Activated T-helper 1 cell treated with anti-CD3 and anti-CD28 coated beads, Interleukin-2, amount 50 U/mL, for 16 hours (primary cell): ENCODE measurements at places on chromosomes 1 and 21.

DNA sequence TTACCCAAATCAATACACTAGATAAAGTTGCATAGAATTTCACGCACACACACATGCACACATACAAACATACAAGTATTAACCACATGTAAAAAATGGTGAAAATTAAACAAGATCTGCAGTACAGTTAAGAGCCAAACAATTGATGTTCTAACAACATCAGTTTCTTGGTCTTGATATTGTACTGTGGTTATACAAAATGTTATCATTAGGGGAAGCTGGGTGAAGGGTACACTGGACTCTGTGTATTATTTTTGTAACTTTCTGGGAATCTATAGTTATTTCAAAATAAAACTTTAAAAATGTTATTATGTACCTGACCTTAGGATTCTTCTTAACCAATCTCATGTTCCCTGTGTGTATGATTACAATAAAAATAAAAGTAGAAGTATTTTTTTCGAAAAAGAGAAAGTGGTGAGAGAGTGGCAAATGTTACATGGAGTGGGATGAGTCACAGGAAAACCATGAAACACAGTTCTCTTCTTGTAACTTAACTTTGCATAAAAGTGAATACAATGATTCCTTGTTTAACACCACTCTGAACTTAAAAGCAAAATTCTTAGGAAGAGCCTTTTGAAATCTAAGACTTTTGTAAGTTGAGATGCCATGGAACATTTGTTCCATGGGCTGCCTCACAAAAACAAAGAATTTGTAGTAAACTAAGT is 101.6 kb upstream of the RUNX1 start:
- DNase-seq, result no peak

GRCh38 chr1:223712194-223712849 is at the start of gene CAPN2:
TSS of gene CAPN2 (plus strand) at chr1:223712539. CDS start at chr1:223712641, 102 bp downstream.
- DNase-seq, result peak; percentile 47

GRCh38 chr1:221994939-221995338 is 253.1 kb upstream of the DUSP10 start:
- DNase-seq, result no peak

GRCh38 chr1:65079941-65080340 is 68.1 kb upstream of the AK4 start:
- DNase-seq, result no peak

- DNase-seq, result no peak
Observed at GRCh38 chr1:220926146-220926545, 46.9 kb downstream of the HLX start.

- DNase-seq, result no peak
Observed at GRCh38 chr1:30627994-30628393, 95.4 kb downstream of the MATN1 start.

DNA sequence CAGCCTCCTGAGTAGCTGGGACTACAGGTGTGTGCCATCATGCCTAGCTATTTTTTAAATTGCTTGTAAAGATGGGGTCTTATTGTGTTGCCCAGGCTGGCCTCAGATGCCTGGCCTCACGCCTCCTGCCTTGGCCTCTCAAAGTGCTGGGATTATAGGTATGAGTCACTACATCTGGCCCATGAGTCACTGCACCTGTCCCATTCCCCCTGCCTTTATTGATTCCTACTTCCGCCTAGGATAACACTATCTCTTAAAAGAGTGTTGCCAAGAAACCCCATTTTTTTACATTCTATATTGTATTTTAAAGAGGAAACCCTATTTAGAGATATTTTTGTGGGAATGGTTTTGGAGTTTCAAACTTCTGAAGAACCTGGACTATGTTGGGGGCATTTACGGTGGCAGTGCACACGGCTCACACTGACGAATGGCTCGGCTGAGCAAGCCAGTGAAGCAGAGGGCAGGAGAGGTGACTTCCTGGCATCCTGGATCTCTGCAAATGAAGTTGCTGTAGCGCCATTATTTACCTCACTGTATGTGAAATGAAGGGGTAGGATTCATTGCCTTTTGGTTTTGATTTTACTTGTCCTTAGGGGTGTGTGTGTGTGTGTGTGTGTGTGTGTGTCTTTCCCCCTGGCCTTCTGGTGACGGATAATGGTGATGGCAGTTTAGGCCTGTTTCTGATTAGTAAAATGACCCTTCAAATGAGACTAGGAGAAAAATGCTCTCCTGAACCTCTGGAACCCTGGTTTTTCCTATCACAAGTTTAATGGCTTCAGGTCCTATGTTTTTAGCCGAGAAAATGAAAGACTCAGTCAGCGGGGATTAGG is 22.5 kb downstream of the KIF26B start:
- DNase-seq, result no peak

DNA sequence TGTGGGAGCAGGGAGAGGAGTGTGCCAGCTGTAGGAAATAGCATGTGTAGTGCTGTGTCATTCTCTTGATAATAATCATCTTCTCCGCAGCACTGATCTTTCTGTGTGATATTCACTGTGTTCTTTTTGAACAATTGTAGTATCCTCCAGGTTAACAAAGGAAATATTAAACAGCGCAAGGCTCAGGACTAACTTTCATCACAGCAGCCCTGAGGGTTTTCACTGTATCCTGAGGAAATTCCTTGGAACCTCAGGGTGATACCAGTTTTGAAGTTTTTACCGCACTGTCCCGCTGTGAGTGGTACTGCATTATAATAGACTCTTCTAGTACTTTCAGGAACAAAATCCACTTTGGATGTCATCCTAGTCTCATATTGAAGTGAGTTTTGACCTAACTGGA is 228.4 kb upstream of the COA6 start:
- DNase-seq, result no peak

GRCh38 chr1:9249534-9250410 is 15.2 kb downstream of the H6PD start:
- no peak for DNase-seq

GRCh38 chr1:241639623-241640148 is 483 bp downstream of the CHML start:
- no peak for DNase-seq

GRCh38 chr1:118978914-118979701 is 9.0 kb downstream of the TBX15 start:
- DNase-seq, result no peak

GRCh38 chr1:91884459-91885212 is 1.3 kb downstream of the TGFBR3 start:
- no peak for DNase-seq

DNA sequence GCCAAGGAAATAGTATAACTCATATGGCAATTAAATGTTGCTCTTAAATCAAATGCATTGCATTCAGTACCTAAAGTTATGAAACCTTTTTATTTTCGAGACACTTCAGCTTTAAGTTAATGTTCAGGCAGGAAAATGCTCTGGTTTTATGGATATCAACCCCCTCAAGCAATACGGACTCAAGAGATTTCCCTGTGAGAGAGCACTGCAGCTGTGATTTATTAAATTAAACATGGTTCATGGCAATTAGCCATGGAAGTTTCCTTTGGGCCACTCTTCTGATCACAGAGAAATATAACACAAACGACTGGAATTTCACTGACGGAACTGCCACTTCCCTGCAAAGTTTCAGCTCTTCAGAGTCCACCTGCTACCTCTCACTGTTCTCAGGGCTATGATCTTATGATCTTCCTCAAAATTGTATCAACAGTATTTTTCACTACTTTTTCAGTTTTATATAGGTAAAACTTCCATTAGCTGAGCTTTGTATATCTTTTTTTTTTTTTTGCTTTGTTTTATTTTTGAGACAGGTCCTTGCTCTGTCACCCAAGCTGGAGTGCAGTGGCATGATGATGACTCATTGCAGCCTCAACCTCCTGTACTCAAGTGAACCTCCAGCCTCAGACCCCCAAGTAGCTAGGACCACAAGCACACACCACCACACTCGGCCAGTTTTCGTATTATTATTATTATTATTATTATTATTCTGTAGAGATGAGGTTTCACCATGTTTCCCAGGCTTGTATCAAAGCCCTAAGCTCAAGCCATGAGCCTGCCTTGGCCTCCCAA is 923.1 kb upstream of the TMPRSS15 start:
- no peak for DNase-seq

GRCh38 chr1:201610858-201611257 is 71.9 kb downstream of the NAV1 start:
- no peak for DNase-seq

DNA sequence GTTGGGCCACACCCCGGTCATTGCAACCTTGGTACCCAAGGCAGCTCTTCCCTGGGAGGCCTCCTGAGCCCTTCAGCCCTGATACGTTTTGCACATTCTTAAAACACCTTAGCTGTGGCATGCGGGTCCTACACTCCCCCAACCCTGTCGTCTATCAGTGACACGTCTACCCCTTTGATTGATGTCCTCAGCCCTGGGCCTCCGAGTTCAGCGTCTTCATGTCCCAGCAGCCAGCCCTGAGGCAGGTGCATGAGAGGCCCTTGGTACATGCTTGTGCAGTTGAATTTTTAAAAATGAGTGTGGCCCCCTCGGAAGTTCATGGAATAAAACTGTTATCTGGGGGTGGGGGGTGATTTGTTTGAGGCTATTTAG is 38.9 kb upstream of the ADARB1 start:
- no peak for DNase-seq

GRCh38 chr1:239240736-239241135 is 145.6 kb upstream of the CHRM3 start:
- no peak for DNase-seq

DNA sequence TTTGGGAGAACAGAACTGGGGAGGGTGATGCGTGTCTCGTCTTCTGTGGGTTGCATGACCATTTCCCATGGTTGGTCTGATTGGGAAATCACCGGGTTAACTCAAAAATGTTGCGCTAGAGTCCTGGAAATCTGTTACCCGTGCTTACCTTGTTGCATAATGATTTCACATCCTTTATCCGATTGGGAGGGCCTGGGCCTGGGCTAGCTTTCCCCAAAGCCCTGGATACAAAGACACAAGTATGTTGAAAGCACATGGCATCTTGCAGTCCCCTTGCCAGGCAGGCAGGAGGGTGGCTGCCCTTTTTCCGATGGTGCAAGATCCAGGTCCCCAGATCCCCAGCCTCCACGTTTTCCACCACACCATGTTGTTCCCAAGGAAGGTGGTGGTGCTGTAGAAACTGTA is 582 bp downstream of the TRPM2 start:
- no peak for DNase-seq

GRCh38 chr1:53755874-53756273 is 16.9 kb upstream of the GLIS1 start:
- no peak for DNase-seq

DNA sequence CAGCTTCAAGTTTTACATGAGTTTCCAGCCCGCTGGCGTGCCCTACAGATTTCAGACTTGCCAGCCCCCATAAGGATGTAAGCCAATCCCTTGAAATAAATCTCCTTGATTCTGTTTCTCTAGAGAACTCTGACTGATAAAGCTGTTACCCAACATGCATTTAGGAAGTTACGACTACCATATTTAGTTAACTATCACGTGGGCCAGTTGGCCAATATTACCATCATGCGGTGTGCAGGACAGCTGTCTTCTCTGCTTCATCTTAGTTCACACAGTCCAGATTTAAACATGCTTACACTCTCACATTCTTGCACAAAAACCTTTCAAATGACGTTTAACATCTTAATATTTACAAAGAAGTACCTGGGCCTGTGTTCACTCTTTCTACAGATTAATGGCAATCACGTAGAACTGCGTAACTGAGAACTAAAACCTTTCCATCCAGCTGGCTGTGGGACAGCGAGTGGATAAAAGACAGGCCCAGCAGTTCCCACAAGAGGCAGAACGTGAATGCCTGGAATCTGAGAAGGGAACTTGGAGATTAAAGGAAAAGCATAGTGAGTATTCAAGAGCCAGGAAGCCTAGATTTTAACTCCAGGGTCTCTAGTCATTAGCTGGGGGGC is 20.8 kb downstream of the FAM177B start:
- DNase-seq, result no peak
